ENCODE measurements at places on chromosomes 4 and X.

DNA sequence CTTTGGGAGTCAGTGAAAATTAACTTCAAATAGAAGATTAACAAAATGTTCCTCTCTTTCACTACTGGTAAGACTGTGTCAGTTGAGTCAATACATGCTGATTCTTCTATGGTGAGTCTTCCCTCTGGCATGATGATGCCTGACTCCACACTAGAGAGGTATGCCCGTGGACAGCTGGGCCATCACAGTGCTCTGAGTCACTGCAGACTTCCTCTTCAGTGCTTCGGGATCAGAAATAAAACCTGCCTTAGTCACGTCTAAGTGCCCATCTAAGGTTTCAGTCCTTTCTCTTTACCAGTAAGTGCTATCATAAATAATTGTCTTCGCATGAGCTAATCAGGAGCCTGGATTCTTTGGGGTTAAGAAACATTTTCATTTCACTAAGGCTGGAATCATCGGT lies 1.6 kb upstream of the ASB5 start:
- DNase-seq = no peak

DNA sequence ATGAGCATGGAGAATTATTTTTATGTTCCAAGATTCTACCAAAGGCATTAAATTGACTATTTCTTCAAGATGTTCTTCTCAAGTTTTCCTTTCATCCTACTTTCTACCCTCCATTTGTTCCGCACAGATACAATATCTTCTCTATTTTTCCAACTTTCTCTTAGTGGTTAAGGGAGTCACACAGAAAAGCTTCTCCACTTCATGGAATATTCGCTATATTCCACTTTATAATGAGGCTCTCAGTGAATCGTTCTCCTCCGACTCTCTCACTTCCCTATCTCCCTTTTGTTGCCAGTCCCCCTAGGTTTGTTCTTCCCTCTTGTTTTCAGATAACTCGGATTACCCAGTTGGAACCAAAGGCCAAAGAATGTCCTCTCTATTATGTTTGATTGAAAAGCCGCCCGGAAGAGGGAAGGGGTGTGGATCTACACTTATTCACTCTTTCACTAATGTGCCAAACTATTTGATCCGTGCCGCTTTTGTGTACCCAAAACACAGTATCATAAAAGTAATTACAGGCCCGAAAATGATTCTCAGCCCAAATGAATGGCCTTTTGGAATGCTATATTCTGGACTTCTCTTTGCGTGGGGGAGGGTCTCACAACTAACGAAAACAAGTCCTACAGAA lies 1.2 kb downstream of the SH3D19 start:
- no peak for DNase-seq

DNA sequence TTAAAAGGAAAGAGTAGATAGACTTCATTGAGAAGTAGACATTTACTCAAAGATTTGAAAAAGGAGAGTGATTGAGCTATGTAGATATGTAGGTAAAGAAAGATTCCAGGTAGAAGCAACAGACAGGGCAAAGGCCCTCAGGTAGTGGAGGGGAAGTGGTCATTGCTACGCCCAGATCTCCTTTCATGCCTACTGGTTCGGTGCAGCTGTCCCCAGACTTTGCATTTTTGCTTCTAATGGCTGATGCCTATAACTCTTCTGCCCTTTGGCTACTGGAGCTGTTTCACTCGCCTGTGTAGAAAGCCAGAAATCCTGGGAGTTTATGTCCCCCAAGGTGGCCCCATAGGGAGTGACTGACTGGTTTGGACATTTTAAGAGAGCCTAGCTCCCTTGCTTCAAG lies 16.9 kb upstream of the ARMCX2 start:
- DNase-seq = no peak

DNA sequence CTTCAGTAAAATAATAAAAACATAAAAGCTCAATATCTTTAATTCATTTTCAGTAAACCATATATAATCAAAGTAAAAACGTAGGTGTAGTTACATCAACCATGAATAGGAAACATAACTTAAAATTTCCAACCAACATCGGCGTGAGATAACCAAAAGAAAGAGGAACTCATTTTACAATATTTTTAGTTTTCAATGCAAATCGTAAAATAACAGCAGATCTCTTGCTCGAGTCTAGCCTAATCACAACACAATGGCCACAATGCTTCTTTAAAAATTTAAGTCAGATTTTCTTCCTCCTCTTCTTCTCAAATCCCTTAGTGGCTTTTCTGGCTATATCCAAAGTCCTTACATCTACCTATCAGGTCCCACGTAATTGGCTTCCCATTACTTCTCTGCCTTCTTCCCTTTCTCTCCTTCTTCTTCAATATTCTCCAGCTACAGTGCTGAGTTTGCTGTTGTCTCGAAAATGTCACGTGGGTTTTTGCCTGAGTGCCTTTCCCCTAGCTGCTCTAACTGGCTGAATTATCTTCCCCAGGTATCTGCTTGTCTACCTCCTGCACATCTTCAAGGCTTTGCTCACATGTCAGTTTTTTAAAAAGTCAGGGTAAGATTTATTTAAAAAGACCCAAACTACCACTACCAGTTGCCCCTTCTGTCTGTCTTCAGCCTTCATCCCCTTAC lies 90.9 kb upstream of the BANK1 start:
- DNase-seq = no peak

GRCh38 chr4:98945297-98945850 lies 16.4 kb upstream of the EIF4E start:
- DNase-seq = no peak

- no peak for DNase-seq
These were observed 902.3 kb upstream of the SLIT2 start for GRCh38 chr4:19349416-19349815.

Data from cortex of kidney (tissue), 1 donor.